Ascending aorta (tissue), 2 donors: ENCODE measurements at places on chromosomes 5 and 9. TPM values are rescaled to one million over a fixed set of nuclear protein-coding genes. Genes with fewer than 3 reads are reported as not detected.

The SLC22A4 gene
- 18.1 TPM for total RNA-seq

The VDAC1 gene
- total RNA-seq: 50.2 TPM

The GPR151 gene
- total RNA-seq: not detected

The LCN15 gene
- not detected for total RNA-seq

The ADAMTS12 gene
- 1.4 TPM for total RNA-seq

The ALDH7A1 gene
- total RNA-seq: 1.4 TPM

The CACFD1 gene
- total RNA-seq: 24.8 TPM

The NPR3 gene
- 3.5 TPM for total RNA-seq

The SPRY4 gene
- 111 TPM for total RNA-seq

The STK32A gene
- total RNA-seq: 6.2 TPM

The CDKN2B gene
- total RNA-seq: 11.4 TPM

The C9 gene
- total RNA-seq: 0.96 TPM

The SH3TC2 gene
- total RNA-seq: 0.21 TPM

The CMYA5 gene
- total RNA-seq: 1.2 TPM

- no peaks in the 10 kb centered on the region for H3K27me3 ChIP-seq
- H3K4me1 ChIP-seq: no peaks in the 10 kb centered on the region
- DNase-seq: no peak
- H3K4me3 ChIP-seq: no peak overlapping the region
These were observed 1162.6 kb upstream of the C9orf72 start for GRCh38 chr9:28735738-28736342.

- no peaks in the 10 kb centered on the region for H3K36me3 ChIP-seq
- no peak overlapping the region for H3K4me3 ChIP-seq
- no peak for DNase-seq
These were observed 651.3 kb downstream of the PTPRD start for GRCh38 chr9:9961487-9961886.

GRCh38 chr9:378263-378662 lies 163.6 kb downstream of the DOCK8 start:
- H3K4me1 ChIP-seq: no peaks in the 10 kb centered on the region
- H3K4me3 ChIP-seq: no peak overlapping the region
- H3K27ac ChIP-seq: no peak overlapping the region
- H3K36me3 ChIP-seq: no peaks in the 10 kb centered on the region
- no peaks in the 10 kb centered on the region for H3K27me3 ChIP-seq

DNA sequence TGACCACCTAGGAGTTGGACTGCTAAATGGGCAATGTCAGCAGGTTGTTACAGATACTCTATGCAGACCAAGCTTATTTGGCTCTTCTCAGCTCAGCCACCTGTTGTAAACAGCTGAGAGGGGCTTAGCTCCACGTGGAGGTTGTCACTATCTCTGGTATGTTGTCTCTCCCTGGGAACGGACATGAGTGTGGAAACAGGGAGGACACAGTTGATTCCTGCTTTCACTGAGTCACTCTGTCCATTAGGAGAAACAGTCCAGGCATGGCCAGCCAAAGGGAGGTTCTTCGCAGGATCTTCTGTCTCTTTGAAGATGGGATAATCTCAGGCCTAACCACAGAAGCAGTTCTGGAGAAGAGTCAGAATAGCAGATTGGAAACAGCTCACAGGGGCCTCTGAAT lies 121.2 kb downstream of the PALM2AKAP2 start:
- no peak for DNase-seq
- H3K4me1 ChIP-seq: no peaks in the 10 kb centered on the region
- H3K4me3 ChIP-seq: no peak overlapping the region

DNA sequence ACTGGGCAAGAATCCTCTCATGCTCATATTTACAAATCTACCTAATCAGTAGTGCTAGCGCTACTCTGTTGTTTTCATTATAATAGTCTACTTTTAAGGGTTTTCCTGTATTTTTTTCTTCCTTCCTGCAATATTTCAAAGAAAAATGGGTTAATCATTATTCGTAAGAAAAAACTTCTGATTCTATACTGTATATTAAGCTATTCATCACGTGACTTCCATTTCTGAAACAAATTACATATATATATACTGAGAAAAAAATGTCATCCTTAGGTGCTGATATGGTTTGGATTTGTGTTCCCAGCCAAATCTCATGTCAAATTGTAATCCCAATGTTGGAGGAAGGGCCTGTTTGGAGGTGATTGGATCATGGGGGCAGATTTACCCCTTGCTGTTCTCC lies 197.0 kb downstream of the FBXL17 start:
- no peak for DNase-seq
- H3K4me3 ChIP-seq: no peak overlapping the region
- H3K36me3 ChIP-seq: no peaks in the 10 kb centered on the region
- no peaks in the 10 kb centered on the region for H3K4me1 ChIP-seq
- no peak overlapping the region for H3K27ac ChIP-seq

GRCh38 chr5:158463938-158464337 lies 605.0 kb upstream of the CLINT1 start:
- no peak overlapping the region for H3K4me3 ChIP-seq
- H3K27ac ChIP-seq: peak overlapping the region; percentile 47
- H3K27me3 ChIP-seq: no peaks in the 10 kb centered on the region
- no peaks in the 10 kb centered on the region for H3K4me1 ChIP-seq
- DNase-seq: peak; percentile 82

GRCh38 chr9:2066312-2067273 lies 51.4 kb downstream of the SMARCA2 start:
- no peaks in the 10 kb centered on the region for H3K27me3 ChIP-seq
- no peak for DNase-seq
- peaks cover 69% of the 10 kb centered on the region for H3K36me3 ChIP-seq
- no peak overlapping the region for H3K27ac ChIP-seq

- no peak overlapping the region for H3K4me3 ChIP-seq
- no peaks in the 10 kb centered on the region for H3K27me3 ChIP-seq
- no peaks in the 10 kb centered on the region for H3K4me1 ChIP-seq
- no peak overlapping the region for H3K27ac ChIP-seq
These were observed 144.6 kb downstream of the CACNA1B start for GRCh38 chr9:138022121-138022741.

GRCh38 chr5:143338658-143339366 lies 64.7 kb downstream of the NR3C1 start:
- no peaks in the 10 kb centered on the region for H3K27me3 ChIP-seq
- H3K36me3 ChIP-seq: no peaks in the 10 kb centered on the region
- peaks cover 6% of the 10 kb centered on the region for H3K4me1 ChIP-seq
- no peak overlapping the region for H3K4me3 ChIP-seq
- no peak overlapping the region for H3K27ac ChIP-seq

DNA sequence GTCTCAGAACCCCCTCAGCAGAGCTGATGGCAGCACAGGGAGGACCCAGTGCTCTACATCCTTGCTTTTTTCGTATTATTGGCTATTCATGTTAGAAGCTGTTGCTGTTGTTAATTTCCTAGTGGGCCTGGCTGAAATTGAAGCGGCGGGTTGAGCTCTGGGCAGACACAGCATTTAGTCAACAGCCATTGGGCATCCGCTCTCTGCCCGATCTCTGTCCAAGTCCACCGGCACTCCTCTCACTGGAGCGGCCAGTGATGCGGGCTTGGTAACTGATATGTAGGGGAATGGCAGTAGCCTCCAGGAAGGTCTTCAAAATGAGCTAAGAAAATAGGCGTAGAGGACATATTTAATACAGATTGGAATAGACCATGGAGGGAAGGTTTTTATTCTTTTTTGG lies 1.3 kb upstream of the GARNL3 start:
- DNase-seq: no peak
- peaks cover 10% of the 10 kb centered on the region for H3K4me1 ChIP-seq
- no peaks in the 10 kb centered on the region for H3K27me3 ChIP-seq
- no peaks in the 10 kb centered on the region for H3K36me3 ChIP-seq

- no peak overlapping the region for H3K27ac ChIP-seq
- no peaks in the 10 kb centered on the region for H3K36me3 ChIP-seq
- H3K27me3 ChIP-seq: no peaks in the 10 kb centered on the region
These were observed 79.7 kb upstream of the ASTN2 start for GRCh38 chr9:117494401-117495090.

GRCh38 chr5:17620627-17621026 lies 10.4 kb downstream of the TAF11L12 start:
- no peaks in the 10 kb centered on the region for H3K36me3 ChIP-seq
- no peak for DNase-seq
- no peaks in the 10 kb centered on the region for H3K27me3 ChIP-seq
- no peaks in the 10 kb centered on the region for H3K4me1 ChIP-seq

GRCh38 chr5:53110156-53110555 lies 599 bp upstream of the MOCS2 start:
- H3K4me3 ChIP-seq: peak overlapping the region; percentile 65
- H3K27ac ChIP-seq: peak overlapping the region; percentile 60
- H3K4me1 ChIP-seq: peaks cover 11% of the 10 kb centered on the region

- no peak for DNase-seq
- no peak overlapping the region for H3K4me3 ChIP-seq
- no peaks in the 10 kb centered on the region for H3K27me3 ChIP-seq
- H3K36me3 ChIP-seq: peaks cover 12% of the 10 kb centered on the region
- no peak overlapping the region for H3K27ac ChIP-seq
These were observed 19.1 kb downstream of the TGFBI start for GRCh38 chr5:136047858-136048257.

GRCh38 chr5:155783246-155783645 lies 543.7 kb upstream of the SGCD start:
- H3K36me3 ChIP-seq: no peaks in the 10 kb centered on the region
- H3K4me1 ChIP-seq: no peaks in the 10 kb centered on the region
- H3K27me3 ChIP-seq: no peaks in the 10 kb centered on the region
- no peak for DNase-seq

GRCh38 chr5:139794067-139794846 lies 1.4 kb upstream of the PSD2 start:
- no peaks in the 10 kb centered on the region for H3K36me3 ChIP-seq
- H3K4me3 ChIP-seq: no peak overlapping the region
- peaks cover 6% of the 10 kb centered on the region for H3K27me3 ChIP-seq
- DNase-seq: no peak

- no peak for DNase-seq
- H3K27ac ChIP-seq: peak overlapping the region; percentile 95
These were observed 18.9 kb downstream of the SLC22A5 start for GRCh38 chr5:132388244-132389050.

- no peaks in the 10 kb centered on the region for H3K4me1 ChIP-seq
- H3K36me3 ChIP-seq: no peaks in the 10 kb centered on the region
- H3K27me3 ChIP-seq: no peaks in the 10 kb centered on the region
- H3K27ac ChIP-seq: no peak overlapping the region
- DNase-seq: no peak
These were observed 23.1 kb upstream of the CNOT6 start for GRCh38 chr5:180470966-180471582.

- DNase-seq: no peak
- H3K4me3 ChIP-seq: no peak overlapping the region
- H3K36me3 ChIP-seq: no peaks in the 10 kb centered on the region
These were observed 7.5 kb upstream of the PLCXD3 start for GRCh38 chr5:41517909-41518308.

- H3K27me3 ChIP-seq: peaks cover 19% of the 10 kb centered on the region
- DNase-seq: no peak
- H3K4me3 ChIP-seq: peak overlapping the region; percentile 44
- no peaks in the 10 kb centered on the region for H3K4me1 ChIP-seq
- no peaks in the 10 kb centered on the region for H3K36me3 ChIP-seq
These were observed 7.5 kb downstream of the UNC5A start for GRCh38 chr5:176817841-176818377.

- no peak overlapping the region for H3K27ac ChIP-seq
- no peak for DNase-seq
- H3K4me1 ChIP-seq: no peaks in the 10 kb centered on the region
- H3K4me3 ChIP-seq: no peak overlapping the region
- H3K36me3 ChIP-seq: peaks cover 24% of the 10 kb centered on the region
These were observed 19.7 kb upstream of the RAPGEF6 start for GRCh38 chr5:131654776-131655175.

DNA sequence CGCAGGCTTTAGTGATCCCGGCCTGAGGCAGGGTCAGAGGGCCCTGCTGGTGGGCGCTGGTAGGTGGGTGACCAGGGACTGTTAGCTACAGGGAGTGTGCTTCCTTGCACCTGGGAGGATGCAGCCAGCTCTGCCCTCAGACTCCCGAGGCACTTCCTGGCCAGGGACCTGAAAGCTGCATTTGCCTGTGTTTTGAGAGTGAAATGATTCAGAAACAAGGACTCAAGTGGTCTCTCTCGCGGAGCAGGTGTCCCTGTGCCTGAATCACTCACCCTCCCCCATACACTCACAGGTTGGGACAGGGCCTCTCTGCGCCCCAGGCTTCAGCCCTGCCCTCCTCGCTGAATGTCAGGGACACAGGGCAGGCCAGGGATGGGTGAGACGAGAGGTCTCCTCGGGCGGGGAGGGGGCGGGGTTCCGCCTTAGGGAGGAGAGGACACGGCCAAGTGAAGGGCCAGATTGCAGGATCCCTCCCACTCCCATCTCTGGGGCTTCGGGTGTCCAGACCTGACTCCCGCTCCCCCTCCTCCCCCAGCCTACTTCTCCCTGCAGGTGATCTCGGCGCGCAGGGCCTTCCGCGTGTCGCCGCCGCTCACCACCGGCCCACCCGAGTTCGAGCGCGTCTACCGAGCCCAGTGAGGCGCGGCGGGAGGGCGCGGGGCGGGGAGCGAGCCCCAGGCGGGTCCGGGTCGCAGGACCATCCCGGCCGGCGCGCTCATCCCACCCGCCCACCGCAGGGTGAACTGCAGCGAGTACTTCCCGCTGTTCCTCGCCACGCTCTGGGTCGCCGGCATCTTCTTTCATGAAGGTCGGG lies 1.5 kb downstream of the LTC4S start:
- H3K27me3 ChIP-seq: no peaks in the 10 kb centered on the region
- no peak for DNase-seq
- H3K36me3 ChIP-seq: peaks cover 31% of the 10 kb centered on the region

DNA sequence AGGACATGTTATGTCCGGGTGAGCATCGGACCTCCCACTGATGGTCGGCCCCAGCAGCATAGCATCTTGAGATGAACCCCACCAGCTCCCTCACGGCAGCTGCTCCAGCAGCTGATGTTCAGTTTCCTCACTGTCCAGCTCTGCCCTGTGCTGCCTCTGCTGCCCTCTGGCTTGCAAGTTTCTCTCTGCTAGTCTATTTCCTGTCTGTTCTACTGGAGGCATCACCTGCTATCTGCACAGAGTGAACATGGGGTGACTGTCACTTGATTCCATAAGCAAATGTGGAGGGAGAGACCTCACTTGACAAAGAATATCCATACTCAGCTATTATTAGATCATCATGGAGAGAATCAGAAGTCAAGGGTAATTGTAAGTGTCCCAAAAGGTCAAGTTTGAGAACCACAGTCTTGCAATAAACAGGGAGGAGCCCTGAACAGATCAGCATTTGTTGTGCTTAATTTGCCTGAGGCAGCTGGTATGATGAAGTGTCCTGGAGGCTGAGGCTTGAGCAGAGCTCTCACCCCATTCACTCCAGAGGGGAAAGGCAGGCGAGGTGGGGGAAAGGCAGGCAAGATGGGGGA lies 702.8 kb downstream of the SEMA5A start:
- no peaks in the 10 kb centered on the region for H3K27me3 ChIP-seq
- H3K4me3 ChIP-seq: no peak overlapping the region
- DNase-seq: no peak
- H3K27ac ChIP-seq: no peak overlapping the region

DNA sequence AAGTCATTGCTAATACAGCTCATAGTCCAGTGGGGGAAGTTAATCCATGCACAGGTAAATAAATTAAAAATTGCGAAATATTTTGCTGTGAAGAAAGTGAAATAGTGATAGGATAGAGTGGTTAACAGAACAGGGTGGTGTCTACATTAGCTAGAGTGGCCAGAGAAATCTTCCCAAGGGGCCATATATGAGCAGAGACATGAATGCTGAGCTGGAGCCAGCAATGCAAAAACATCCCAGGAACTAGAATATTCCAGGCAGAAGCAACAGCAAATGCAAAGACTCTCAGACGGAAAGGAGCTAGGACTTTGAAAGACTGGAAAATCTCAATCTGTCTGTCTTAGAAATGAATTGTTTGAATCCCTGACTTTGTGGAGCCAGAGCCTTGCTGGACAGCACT lies 1221.6 kb downstream of the MAT2B start:
- no peak for DNase-seq
- no peaks in the 10 kb centered on the region for H3K36me3 ChIP-seq
- H3K27ac ChIP-seq: no peak overlapping the region
- H3K27me3 ChIP-seq: no peaks in the 10 kb centered on the region
